ENCODE measurements at places on chromosomes 4 and X.

DNA sequence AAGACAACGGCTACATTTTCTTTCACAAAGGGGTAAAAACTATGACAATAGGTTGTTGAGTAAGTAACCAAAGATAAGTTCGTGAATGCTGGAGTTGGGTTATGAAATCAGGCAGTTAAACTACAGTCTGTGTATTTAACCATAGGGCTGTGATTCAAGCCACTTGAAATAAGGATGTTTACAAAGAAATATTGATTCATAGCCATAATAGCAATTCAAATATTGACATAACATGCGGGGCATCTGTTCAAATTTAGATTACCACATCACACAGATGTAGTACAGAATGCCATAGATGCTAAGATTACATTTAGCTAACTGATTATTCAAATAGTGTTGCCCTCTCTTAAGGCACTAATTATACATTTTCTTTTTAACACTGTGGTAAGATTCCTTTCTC lies 364.1 kb downstream of the FSTL5 start:
- no peak for DNase-seq

DNA sequence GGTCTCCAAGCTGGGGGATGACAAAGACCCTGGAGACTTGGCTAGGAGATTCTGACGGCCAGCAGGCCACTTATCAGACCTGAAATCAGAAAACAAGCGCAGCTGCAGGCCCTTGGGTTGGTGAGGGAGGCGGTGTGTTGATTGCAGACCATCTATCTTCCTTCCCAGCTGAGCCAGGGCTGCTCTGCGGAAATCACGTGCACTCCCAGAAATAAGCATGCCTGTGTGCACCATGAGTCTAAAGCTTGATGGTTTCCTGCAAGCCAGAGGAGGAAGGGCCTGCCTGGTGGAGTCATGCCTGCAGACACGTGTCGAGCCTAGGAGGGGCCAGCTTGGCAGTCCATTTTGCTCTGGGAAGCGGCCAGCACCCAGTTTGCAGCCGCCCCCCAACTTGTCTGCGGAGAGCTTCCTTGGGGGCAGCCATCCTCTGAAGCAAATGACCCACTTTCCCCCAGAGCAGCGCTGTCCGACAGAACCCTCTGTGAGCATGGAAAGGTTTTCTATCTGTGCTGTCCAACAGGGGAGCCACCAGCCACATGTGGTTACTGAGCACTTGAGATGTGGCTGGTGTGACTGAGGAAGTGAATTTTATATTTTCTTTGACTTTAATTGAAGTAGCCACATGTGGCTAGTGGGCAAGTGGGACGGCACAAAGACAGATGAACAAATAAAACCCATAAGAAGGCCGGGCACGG lies 175.7 kb upstream of the BCOR start:
- DNase-seq = no peak

- no peak for DNase-seq
These were observed 510.0 kb downstream of the NLGN4X start for GRCh38 chrX:5718651-5719050.

DNA sequence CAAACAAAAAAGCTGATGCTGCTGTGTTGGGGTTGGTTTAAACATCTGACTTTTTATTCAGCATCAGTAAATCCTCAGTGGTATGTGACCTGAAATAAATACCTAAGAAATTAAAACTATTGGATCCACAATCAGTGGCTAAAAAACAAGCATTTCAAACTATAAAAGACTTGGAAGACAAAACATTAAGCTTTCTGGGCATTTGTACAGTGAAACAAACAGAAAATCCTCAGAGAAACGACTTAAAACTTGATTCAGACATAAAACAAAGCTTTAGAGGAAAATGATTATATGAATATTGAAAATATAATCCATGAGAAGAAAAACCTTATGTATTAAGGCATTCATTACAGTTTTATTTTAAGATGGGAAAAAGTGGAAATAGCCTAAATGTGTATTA lies 213.3 kb upstream of the INTU start:
- DNase-seq = no peak

DNA sequence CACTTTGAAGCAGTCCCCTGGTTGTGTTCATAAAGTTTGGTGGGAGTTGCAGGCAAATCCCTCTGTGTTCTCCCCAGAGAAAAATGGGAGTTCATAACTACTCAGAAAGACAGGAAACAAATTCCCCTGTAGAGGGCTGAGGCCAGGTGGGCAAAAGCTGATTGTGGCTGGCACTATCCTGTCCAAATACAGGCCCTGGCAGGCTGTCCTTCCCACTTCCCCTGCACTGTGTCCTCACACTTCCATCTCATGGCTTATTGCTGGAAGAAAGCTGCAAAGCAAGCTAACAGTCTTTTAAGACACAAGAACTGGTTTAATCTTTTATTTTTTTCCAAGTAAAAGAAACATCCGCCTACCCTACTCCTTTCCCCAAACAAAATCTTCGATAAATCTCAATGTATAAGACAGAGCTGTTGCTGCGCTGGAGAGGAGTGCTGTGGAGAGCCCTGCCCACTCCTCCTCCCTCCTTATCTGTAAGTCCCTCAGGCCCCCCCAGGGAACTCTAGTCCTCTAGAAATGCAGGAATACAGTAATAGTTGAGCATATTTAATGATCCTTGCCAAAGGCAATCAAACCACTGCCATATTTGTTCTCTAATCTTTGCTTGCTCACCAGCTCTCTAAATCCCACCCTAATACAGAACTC lies 14.0 kb downstream of the TAPT1 start:
- DNase-seq = no peak

DNA sequence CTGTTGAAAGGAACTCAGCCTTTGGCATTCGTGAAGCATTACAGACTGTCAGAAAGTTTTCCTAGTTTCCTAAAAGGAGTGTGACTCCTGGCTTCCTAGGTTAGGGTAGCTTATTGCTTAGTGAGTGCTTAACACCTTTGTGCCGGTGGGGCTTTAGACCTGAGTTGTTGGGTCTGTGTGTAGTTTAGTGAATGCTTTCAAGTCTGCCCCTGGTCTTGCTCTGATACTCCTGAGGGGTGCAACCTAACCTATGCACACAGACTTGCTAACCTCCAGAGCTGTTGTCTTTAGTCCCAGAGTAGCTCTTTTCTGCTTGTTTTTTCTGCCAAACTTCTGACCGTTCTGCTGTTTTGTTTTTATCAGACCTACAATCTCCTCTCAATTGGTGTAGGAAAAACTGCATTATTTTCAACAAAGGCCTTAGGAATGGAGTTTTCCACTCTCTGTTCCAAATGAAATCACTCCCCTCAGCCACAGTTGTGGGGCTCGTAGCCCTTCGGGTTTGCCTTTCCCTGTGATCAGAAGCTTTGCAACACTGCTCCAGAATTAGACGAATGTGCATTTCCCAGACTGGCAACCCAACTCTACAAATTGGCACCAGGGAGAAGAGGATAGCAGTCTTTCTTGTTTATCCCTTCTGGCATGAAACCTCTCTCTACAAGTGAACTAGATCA lies 1399.1 kb upstream of the PCDH7 start:
- no peak for DNase-seq

- DNase-seq = no peak
These were observed 97.1 kb upstream of the ATOH1 start for GRCh38 chr4:93731456-93731855.

DNA sequence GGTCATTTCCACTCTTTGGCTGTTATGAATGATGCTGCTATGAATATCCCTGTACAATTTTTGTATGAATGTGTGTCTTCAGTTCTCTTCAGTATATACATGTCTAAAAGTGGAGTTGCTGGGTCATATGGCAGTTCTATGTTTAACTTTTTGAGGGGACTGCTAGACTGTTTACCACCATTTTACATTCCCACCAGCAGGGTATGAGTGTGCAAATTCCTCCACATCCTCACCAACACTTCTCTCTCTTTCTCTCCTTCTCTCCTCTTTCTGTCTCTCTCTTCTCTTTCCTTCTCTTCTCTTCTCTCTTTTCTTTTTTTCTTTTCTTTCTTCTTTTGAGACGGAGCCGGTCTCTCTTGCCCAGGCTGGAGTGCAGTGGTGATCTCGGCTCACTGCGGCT lies 7.8 kb downstream of the WWC2 start:
- DNase-seq = no peak

- DNase-seq = no peak
These were observed 126.8 kb downstream of the MXRA5 start for GRCh38 chrX:3219667-3220066.

- no peak for DNase-seq
These were observed 531.8 kb upstream of the GALNTL6 start for GRCh38 chr4:171281359-171281758.

- no peak for DNase-seq
These were observed 188.5 kb upstream of the TEX13C start for GRCh38 chrX:125131164-125131563.

DNA sequence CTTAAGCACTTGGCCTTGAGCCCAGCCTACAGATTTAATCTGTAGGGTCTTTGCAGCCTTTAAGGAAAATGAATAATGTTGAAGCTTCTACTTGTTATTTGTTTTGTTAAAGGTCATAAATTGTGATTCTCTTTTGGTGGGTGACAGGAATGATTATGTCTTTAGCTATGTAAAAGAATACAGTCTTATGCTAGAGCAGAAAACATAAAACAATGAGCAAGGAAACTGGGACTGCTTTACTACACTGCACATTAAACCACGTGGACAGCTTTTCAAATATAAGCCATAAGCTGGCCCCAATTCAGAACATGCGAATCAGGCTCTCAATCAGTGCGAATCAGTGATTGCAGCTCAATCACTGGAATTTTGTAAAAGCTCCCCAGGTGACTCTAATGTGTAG lies 40.9 kb upstream of the TBC1D19 start:
- DNase-seq = no peak

DNA sequence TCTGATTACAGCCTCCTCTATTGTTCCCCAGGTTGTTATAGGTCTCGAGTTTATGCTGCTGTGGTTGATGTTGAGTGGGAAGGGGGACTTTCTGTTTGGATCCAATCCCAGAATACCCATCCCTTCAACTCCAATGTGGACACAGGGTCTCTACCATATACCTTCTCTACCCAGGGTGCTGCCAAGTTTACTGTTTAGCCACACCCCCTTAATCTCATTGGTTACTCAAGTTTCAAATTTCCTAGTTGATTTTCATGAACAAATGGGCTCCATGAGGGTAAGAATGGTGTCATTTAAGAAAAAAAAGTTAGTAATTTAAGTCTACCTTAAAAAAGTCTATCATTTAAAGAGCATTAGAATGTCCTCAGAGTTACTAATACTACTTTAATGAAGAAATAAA lies 3.6 kb upstream of the SPP1 start:
- no peak for DNase-seq

DNA sequence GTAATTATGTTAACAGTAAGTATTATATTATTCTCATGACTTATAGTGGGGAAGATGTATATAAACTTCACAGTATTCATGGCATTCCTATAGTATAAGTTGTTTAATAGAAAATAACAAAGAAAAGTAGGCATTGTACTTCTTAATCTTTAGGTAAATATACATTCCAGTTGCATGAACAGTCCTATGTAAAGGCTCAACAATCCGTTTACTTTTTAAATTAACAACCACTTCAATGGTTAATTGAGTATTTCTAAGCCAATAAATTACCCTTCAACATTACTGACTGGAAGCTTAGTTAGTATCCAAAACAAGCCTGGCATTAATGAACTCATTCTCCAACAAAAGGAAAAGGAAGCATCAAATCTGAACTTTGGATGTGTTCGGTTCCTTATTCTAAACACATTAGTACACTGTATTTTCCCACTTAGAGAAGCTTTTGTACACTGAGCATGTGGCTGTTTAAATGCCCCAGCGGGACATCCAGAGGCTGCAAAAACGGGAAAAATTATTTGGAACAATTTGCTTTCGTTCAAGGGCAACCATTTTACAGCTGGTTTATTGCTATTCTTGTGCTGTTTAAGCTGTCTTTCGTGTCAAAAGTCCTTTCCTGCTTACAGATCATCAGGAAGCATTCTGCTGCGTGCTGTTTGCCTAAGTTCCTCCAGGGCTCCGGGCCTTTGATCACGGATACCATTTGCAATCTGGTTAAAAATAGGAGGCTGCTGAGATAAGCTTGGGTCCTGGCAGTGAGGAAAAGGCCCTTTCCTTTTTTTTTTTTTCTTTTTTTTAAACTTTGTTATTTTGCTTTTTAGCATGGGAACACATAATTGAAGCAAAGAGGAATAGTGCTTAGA lies 460.3 kb downstream of the SPRY1 start:
- DNase-seq = peak; percentile 25

DNA sequence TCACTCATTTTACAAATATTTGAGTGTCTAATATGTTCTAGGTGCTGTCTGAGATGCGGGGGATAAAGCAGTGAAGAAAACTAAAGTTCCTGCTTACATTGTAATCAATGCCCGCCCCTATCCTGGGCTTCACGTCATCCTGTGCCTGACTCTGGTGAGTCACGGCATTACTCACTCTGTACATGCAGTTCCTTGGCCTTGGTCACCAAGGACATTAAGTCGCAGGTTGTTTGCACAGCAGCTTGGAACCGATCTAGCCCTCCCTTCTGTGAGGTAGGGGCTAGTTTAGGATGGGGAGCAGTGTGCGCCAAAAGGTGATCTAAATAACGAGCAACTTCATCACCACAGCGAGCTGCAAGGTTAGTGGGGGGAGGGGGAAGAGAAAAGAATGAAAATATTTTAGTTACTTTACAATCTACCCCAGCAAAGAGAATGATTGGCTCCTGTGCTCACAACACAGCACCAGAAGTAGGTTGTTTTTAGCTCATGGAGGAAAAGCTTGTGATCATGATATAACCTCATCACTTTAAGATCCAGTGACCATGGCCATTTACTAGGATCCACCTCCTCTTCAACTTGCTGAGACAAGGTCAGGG lies 48.0 kb upstream of the HDAC8 start:
- DNase-seq = no peak

GRCh38 chr4:89835413-89835812 lies 1.5 kb downstream of the SNCA start:
- DNase-seq = no peak

- no peak for DNase-seq
These were observed 28.8 kb downstream of the CHRNA9 start for GRCh38 chr4:40363945-40364344.

- no peak for DNase-seq
These were observed 404.1 kb downstream of the MAPK10 start for GRCh38 chr4:85955620-85956292.

- DNase-seq = peak; percentile 31
These were observed at the start of gene ARHGAP4 for GRCh38 chrX:153925739-153926551. Gene ARHGAP4 (minus strand): TSS chrX:153926264. CDS start chrX:153926202, 62 bp downstream.

GRCh38 chr4:20391198-20391597 lies 139.5 kb downstream of the SLIT2 start:
- no peak for DNase-seq

GRCh38 chr4:173337463-173337862 lies 3.3 kb upstream of the HMGB2 start:
- no peak for DNase-seq

- DNase-seq = no peak
These were observed 1233.1 kb downstream of the C4orf33 start for GRCh38 chr4:130329036-130329435.

DNA sequence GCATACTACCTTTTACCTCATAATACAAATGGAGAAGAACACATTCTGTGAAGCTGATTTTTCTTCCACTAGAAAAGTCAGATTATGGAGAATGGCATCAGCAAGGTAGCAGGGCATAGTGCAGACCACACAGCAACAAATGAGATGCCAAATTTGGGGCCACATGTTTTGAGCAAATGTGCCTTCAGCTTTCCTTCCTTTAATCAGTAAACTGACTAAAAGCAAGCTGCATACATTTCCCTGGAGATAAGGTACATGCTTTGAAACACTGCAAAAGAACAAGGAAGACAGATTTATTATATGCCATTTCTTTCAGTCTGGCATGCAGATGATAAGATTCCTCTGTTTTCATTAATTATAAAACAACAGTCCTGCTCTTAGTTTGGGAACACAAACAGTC lies 67.1 kb upstream of the GUCY1A1 start:
- no peak for DNase-seq

Measured in WTC11 (cell line).